Activated naive CD8-positive, alpha-beta T cell treated with anti-CD3 and anti-CD28 coated beads for 36 hours (primary cell): ENCODE measurements at places on chromosomes 3 and 15. TPM values are rescaled to one million over a fixed set of nuclear protein-coding genes. Genes with fewer than 3 reads are reported as not detected.

- H3K4me3 ChIP-seq: no peak overlapping the region
- peak overlapping the region; percentile 29 for H3K27ac ChIP-seq
- DNase-seq: no peak
- peaks cover 16% of the 10 kb centered on the region for H3K4me1 ChIP-seq
- no peaks in the 10 kb centered on the region for H3K27me3 ChIP-seq
Observed at GRCh38 chr3:52710512-52710911, 4.6 kb downstream of the SPCS1 start.

Gene GP9
- total RNA-seq: not detected

DNA sequence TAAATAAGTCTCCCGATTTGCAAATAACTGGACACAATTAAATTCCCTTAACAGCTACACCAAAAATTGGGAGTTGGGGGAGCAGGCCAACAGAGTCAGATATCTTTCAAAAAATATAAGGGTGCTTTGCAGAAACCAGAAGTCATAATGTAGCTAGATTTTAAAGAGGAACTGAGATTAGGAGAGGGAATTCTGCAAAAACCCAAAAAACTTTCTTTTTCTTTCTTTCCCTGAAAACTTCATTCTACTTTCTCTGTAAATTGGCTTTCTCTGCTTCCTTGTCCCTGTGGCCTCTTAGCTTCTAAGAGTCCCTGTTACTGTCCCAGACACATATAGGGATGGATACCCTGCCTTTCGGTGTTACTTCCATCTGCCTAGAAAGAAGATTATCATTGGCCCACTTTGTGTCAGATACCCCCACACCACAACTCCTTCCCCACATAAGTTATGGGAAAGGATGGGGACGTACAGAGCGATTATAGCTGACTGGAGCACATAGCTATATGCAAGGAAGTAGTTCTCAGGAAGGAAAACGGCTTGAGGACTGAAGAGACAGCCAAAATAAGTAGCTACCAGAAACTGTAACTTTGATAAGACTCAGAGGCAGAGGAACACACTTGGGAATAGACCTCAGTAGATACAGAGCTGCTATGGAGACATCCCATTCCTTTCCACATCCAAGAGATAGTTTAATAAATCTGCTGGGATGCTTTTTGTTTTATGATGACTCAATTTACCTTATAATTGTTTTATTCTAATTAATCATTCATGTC is 129.1 kb upstream of the TGFBR2 start:
- H3K4me1 ChIP-seq: peaks cover 50% of the 10 kb centered on the region
- no peak for DNase-seq
- peaks cover 18% of the 10 kb centered on the region for H3K36me3 ChIP-seq
- H3K4me3 ChIP-seq: no peak overlapping the region
- H3K27me3 ChIP-seq: no peaks in the 10 kb centered on the region

- H3K27me3 ChIP-seq: no peaks in the 10 kb centered on the region
- no peak for DNase-seq
- H3K36me3 ChIP-seq: peaks cover 3% of the 10 kb centered on the region
- no peaks in the 10 kb centered on the region for H3K4me1 ChIP-seq
Observed at GRCh38 chr3:14453876-14454638, 51.7 kb downstream of the SLC6A6 start.

Gene GOLGA8N
- total RNA-seq: 4.0 TPM

DNA sequence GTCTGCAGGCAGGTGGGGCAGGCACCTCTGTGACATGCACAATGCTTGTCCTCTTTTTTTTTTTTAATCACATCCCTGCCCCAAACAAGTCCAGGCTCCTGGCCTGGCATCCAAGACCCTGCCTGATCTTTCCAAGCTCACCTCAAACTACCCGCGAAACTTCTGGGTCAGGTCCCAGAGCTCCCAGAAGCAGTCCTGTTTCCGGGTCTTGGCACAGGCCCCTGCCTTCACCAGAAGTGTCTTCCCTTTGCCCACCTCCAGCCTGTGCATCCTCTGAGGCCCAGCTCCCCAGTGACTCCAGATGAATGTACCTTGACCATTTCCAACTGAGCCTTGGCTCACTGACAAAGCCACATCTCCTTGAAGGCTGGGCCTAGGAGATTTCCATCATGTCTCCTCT is 23.0 kb downstream of the PLA2G4E start:
- H3K27me3 ChIP-seq: no peaks in the 10 kb centered on the region
- no peaks in the 10 kb centered on the region for H3K4me1 ChIP-seq
- no peak for DNase-seq
- no peak overlapping the region for H3K4me3 ChIP-seq

GRCh38 chr3:111604119-111604518 is 9.0 kb upstream of the ZBED2 start:
- peaks cover 76% of the 10 kb centered on the region for H3K4me1 ChIP-seq
- H3K36me3 ChIP-seq: peaks cover 72% of the 10 kb centered on the region
- H3K27me3 ChIP-seq: no peaks in the 10 kb centered on the region
- H3K4me3 ChIP-seq: peak overlapping the region; percentile 35
- peak overlapping the region; percentile 98 for H3K27ac ChIP-seq

DNA sequence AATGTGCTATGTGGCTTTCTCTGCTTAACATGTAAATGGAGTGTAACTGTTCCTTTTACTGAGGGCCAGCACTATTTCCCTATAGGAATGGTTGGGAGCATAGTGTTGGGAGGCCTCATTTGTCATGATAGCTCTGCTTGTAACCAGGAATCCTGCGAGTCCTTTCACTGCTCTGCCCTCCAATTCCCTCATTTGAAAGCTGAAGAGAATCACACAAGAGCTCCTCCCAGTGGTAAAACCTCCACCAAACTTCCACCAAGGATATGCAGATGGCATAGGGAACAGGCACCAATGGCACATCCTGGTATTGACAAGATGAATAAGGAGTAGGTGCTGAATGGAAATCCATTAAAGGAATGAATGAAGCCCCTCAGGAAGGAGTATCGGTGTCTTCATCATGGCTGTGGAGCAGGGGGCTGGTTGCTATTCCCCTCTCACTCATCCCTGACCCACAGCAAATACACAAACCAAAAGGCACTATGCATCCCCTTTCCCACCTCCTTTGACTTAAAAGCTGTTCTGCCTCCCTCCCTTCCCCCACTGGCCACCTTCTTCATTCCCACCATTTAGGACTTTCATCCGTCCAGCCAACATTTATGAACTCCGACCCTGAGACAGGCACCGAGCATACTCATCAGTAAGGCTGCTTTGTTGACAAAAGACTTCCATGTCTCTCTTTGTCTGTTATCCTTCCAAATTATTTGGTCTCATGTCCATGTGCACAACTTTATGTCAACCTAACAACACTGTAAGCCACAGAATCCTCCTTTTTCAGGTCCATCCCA is 560.8 kb downstream of the FOXP1 start:
- H3K27ac ChIP-seq: peak overlapping the region; percentile 13
- no peaks in the 10 kb centered on the region for H3K27me3 ChIP-seq
- peaks cover 74% of the 10 kb centered on the region for H3K4me1 ChIP-seq
- no peak overlapping the region for H3K4me3 ChIP-seq

- H3K36me3 ChIP-seq: no peaks in the 10 kb centered on the region
- DNase-seq: no peak
- H3K27me3 ChIP-seq: no peaks in the 10 kb centered on the region
- H3K4me3 ChIP-seq: no peak overlapping the region
- H3K4me1 ChIP-seq: no peaks in the 10 kb centered on the region
- H3K27ac ChIP-seq: no peak overlapping the region
Observed at GRCh38 chr15:49877117-49877872, 241.7 kb downstream of the ATP8B4 start.
